ENCODE measurements at places on chromosomes 11 and 22.

GRCh38 chr22:36870250-36870649, 9.4 kb downstream of the NCF4 start:
- no peak for DNase-seq

DNA sequence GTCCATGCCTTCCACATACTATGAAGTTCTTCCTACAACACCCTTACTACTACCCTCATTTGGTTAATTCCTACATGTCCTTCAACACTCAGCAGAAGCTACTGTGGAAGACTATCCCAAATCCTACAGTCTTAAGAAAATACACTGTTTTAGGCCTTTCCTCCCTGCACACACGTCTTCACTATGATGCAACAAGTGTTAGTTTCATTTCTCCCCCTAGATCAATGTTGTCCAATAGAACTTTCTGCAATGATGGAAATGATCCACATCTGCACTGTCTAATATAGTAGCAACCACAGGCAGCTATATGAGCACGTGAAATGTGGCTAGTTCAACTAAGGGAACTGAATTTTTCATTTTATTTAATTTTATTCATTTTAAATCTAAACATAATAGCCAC, 46.7 kb upstream of the CCDC34 start:
- no peak for DNase-seq

- no peak for DNase-seq
These were observed 12.1 kb upstream of the EIF3D start for GRCh38 chr22:36540867-36541642.

GRCh38 chr11:111983187-111983986, 41.8 kb upstream of the DLAT start:
- DNase-seq: no peak

GRCh38 chr11:108804511-108804910, 139.6 kb downstream of the DDX10 start:
- no peak for DNase-seq

- DNase-seq: no peak
These were observed at the start of gene ALDH3B2 for GRCh38 chr11:67674442-67674871. TSS of gene ALDH3B2 (minus strand) at chr11:67674623. CDS start at chr11:67666935, 7,688 bp downstream.

GRCh38 chr11:64559351-64560138, 31.5 kb upstream of the SLC22A12 start:
- no peak for DNase-seq

GRCh38 chr11:94563176-94563847, 3.9 kb upstream of the PIWIL4 start:
- no peak for DNase-seq

DNA sequence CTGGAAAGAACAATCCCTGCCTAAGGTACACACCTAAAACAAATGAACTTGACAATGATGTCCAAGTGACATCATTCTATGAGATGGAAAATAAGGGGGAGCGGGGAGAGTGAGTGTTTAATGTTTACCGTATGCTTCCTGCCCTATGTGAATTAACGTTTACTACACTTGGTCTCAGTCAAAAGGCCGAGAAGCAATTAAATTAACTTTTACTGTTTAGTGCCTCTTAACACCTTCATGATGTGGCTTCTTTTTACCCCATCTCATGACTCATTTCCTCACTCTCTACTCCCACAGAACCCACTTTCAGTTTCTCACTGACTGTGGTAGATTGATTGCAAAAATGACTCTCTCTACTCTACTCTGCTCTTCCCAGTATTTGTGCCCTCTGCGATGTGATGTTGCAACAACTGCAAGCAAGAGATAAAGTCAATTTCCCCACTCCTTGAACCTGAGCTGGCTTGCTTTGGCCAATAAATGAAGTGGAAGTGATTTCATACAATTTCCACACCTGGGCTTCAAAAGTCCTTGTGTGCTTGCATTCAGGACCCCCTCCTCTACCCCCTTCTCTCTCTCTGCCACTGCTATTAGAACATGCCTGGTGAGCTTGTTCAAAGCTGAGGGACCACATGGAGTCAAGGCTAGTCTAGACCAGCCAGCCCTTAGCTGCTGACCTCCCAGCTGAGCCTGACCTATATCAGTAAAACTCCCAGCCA, 11.6 kb upstream of the ALKBH3 start:
- DNase-seq: peak; percentile 80

- DNase-seq: no peak
These were observed 67.5 kb downstream of the DDX10 start for GRCh38 chr11:108732395-108732794.

DNA sequence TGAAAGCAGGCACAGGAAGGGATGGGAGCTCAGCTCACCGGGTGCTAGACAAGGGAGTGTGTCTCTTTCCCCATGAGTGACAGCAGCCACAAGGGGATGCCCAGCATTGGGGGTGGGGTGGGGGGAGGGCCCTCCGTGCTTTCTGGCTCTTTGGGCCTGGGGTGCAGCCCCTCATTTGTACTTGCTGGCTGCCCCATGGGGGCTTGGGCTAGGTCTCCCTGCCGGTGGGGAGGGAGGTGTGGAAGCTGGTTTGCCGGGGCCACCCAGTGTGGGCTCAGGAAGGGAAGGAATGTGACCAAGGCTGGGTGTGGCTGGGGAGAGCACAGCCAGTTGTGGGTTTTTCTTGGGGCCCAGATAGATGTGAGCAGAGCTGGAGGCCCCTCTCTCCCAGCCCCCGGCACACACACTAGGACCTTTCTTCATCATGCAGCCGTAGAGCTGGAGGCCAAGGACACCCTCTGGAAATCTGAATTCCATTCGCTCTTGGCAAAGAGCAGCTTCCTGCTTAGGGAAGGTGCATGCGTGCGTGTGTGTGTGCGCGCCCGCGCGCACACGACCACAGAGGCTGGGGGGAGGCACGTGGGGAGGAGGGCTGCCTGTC, 25.8 kb downstream of the KCNQ1OT1 start:
- DNase-seq: no peak

- DNase-seq: no peak
These were observed 10.5 kb downstream of the CXCR5 start for GRCh38 chr11:118894192-118894591.

- no peak for DNase-seq
These were observed 117.0 kb upstream of the BLID start for GRCh38 chr11:122232985-122233384.

- DNase-seq: no peak
These were observed 6.1 kb upstream of the PNPLA3 start for GRCh38 chr22:43917521-43917920.

GRCh38 chr11:100328626-100329340, 358.3 kb upstream of the ARHGAP42 start:
- DNase-seq: no peak

DNA sequence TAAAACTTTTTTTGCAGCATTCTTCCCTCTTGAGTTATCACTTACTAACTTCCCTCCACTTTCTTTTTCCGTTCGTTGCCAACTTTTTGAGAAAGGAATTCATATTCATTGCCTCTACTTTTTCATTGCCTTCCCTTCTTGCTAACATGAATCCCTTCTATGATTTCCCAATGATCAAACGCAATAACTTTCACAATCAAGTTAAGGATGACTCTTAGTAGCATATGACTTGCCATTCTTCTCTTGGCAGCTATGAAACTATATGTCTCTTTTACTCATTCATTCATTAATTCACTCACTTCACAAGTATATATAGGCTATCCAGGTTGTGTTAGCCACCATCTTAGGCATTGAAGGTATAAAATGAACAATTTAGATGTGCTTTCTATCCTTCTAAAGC, 16.6 kb upstream of the ARHGAP20 start:
- no peak for DNase-seq

- peak; percentile 15 for DNase-seq
These were observed 181.5 kb downstream of the TMEM135 start for GRCh38 chr11:87219266-87219665.

GRCh38 chr11:118229274-118229847, 4.5 kb upstream of the JAML start:
- DNase-seq: no peak

GRCh38 chr22:29069463-29069862, 3.4 kb upstream of the KREMEN1 start:
- DNase-seq: no peak

DNA sequence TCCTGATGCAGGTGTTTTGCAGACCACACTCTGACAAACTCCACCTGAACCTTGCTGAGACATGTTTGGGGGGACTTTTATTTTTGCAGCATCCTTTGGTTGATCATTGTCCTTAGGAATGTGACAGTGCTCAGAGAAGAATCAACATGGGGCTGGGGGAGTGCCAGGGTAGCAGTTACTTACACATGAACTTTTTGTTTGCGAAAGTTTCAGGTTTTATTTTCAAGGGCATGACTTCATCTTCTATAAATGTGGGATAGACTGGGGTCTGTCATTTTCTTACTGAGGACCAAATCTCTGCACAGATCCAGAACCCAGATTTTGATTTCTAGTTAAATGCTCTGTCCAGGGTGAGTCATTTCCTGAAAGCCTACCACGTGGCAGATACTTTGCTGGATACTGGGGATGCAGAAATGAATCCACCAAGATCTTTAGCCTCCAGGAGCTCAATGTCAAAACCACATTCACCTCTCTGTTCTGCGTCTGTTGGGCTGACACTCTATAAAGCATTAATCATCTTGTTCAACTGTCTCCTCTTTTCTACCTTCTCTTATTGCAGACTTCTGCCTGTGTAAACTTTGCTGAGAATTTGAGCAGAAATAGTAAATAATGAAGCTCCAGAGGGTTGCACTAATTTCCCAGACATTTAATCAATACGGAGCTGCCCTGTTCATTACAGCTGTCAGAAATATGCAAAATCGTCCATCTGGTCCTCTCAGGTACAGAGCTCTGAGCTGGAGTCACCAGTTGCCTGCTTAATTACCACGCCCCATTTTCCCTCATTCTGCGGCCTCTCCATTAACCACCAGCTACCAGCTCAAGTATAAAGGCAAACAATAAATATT, 387.9 kb downstream of the MIAT start:
- DNase-seq: no peak

- no peak for DNase-seq
These were observed 13.7 kb upstream of the BCL9L start for GRCh38 chr11:118939404-118939915.

GRCh38 chr11:111870886-111871692, at the start of gene ALG9:
TSS of gene ALG9 (minus strand) at chr11:111871581. CDS start at chr11:111871482, 99 bp downstream.
- peak; percentile 87 for DNase-seq

- no peak for DNase-seq
These were observed 130.6 kb upstream of the MTNR1B start for GRCh38 chr11:92838759-92839310.

DNA sequence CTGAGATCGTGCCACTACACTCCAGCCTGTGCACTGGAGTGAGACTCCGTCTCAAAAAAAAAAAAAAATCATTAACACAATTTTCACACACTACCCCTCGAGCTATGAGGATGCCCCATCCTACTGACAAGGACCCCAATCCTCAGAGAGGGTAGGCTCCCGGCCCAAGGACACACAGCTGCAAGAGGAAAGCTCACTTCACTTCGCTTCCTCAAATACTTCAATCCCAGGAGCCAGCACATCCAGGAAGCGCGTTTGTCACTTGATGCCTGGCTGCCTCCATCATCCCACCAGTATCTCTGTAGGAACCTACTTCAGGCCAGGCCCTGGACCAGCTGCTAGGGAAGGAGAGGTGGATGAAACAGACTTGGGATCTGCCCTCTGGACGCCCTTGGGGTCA, 144.0 kb downstream of the CRYBB2 start:
- DNase-seq: no peak

DNA sequence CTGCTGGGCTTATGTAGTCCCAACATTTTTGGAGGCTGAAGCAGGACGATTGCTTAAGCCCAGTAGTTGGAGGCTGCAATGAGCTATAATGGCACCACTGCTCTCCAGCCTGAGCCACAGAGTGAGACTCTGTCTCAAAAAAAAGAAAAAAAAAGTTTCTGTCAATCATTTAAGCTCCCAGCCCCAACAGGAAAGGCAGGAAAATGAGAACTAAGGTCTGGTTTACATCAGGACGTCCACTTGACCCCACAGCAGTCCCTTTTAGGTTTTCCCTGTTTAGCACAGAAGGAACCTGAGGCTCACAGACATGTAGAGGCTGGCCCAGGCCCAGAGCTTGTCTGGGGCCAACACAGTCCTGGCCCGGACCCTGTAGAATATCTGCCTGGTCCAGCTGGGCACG, 9.2 kb upstream of the TTLL1 start:
- DNase-seq: no peak

- DNase-seq: no peak
These were observed 91.5 kb upstream of the SESN3 start for GRCh38 chr11:95322539-95322938.

DNA sequence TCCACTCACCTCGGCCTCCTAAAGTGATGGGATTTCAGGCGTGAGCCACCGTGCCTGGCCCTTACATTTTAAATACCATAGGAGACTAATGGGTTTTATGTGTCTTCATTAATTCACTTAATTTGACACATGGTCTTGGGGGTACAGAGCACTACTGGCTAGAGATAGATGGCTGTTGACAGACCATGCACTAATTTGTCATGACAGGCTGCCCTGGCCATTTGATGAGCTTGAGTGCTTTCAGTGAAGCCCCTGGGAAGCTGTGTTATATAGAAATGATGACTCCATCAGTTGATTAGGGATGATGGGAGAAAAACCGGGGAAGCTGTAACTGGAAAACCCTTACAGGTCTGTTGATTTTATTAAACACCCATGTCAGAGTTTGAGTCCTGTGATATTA, 6.6 kb downstream of the PHF5A start:
- no peak for DNase-seq

DNA sequence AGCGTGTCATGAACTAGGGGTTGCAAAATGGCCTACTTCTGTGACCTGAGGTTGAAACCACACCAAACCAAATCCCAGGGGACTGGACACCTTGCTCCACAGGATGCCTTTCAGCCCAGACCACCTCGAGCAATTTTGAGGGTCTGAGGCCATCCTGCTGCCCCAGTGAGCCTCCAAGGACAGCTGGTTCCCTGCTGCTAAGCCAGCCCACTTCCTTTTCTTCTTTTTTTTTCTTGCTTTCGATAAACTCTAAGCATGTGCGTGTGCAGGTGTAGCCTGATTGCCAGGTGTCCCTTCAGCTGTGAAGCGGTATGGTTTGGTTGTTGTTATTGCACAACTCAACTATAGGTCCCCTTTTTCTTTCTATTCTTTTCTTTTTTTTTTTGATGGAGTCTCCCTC, 2.7 kb downstream of the CRYBB1 start:
- DNase-seq: peak; percentile 64

DNA sequence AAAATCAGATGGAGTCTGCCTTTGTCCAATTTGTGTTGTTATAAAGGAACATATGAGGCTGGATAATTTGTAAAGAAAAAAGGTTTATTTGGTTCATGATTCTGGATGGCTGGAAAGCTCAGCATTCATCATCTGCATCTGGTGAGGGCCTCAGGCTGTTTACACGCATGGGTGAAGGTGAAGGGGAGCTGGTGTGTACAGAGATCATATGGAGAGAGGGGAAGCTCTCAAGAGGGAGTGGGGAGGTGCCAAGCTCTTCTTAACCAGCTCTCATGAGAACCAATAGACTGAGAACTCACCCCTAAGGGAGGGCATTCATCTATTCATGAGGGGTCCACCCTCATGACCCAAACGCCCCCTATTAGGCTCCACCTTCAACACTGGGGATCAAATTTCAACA, 40.0 kb downstream of the NEU3 start:
- DNase-seq: no peak

GRCh38 chr11:70486026-70486415, 87.7 kb downstream of the CTTN start:
- no peak for DNase-seq
